ENCODE measurements at places on chromosomes 7 and 10. TPM values are rescaled to one million over a fixed set of nuclear protein-coding genes. Genes with fewer than 3 reads are reported as not detected.

The GGCT gene
- 33.8 TPM for total RNA-seq

DNA sequence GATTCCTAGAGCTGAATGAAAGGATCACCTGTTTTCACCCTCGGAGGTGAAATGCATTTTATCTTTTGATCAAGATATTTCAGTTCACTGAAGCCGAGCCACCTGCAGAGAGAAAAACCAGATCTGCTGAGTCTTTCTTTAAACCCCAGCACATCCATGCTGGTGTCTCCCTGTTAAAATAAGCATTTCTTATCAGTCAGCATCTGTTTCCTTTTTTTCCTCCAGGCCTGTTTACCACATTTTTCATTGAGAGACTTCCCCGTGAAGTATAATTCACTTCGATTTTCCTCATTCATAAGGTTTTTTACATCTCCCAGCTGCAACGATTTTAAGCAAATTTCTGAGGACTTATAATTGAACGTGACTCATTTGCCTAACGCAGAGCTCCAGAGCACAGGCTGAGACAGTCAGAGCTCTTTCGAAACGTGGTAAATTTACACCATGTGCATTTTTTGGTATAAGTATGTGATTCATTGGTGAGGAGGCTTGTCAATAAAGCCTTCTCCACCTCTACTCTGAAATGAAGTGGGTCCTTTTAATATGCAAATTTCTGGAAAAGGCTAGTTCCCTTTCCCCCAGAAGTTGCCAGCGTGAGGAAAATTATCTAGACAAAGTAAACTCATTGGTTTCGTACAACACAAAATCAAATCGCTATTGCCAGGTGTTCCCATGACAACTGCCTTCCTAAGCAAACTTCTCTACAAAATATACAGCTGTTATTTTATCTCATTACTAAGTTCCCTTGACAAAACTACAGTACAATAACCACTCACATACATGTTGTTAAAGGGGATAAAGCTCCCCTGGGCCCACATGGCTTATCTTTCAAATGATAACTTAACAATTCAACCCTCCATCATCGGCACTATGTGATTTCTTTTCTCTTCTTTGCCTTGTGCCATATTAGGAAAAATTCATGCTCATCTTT lies 374.8 kb upstream of the AKR1E2 start:
- peak; percentile 84 for DNase-seq

DNA sequence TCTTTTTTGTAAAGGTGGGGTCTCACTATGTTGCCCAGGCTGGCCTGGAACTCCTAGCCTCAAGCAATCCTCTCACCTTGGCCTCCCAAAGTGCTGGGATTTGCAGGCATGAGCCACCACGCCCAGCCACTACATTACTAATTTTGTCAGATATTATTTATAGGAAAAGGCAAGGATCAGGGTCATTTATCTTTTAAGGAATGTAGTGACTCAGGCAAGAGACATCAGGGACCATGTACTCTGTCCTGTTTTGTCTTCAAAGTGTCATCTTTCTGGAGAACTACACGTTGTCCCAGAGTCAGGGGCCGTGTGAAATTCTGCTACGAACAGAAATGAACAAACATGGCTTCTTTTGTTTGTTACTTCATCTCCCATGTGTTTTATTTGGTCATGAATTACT lies 105.3 kb downstream of the NPTX2 start:
- DNase-seq = no peak

- peak; percentile 72 for DNase-seq
These were observed 159.6 kb downstream of the PARD3 start for GRCh38 chr10:34655286-34656170.

- no peak for DNase-seq
These were observed 6.2 kb upstream of the TPST1 start for GRCh38 chr7:66198956-66199355.
